ENCODE measurements at places on chromosomes 12 and 14.

GRCh38 chr12:70482764-70483163 lies 116.7 kb downstream of the KCNMB4 start:
- no peak for DNase-seq

GRCh38 chr12:124094733-124095132 lies 121.7 kb downstream of the ZNF664 start:
- DNase-seq: no peak

DNA sequence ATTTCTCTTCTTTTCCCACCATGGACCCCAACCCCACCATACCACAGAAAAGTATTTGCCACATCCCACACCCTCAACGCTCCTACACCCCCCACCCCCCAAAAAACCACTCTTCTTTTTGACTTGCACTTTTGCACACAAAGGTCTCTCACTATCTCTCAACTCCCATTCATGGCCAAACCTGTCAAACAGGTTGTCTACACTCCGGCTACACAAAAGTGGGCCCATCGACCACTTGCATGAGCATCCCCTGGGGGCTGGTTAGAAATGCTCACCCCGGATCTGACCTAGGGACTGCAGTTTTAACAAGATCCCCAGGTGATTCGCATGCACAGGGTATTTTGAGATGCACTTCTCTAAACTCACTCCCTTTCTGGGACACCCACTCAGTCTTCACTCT lies 248.2 kb downstream of the DPF3 start:
- no peak for DNase-seq

- no peak for DNase-seq
Measured at GRCh38 chr12:92905258-92905810, 23.8 kb downstream of the EEA1 start.

GRCh38 chr12:76030341-76031080 lies 1.1 kb downstream of the PHLDA1 start:
- peak; percentile 82 for DNase-seq

GRCh38 chr14:35051796-35052195 lies 5.7 kb downstream of the FAM177A1 start:
- DNase-seq: no peak

GRCh38 chr12:2895051-2895451 lies 4.4 kb downstream of the TULP3 start:
- no peak for DNase-seq

DNA sequence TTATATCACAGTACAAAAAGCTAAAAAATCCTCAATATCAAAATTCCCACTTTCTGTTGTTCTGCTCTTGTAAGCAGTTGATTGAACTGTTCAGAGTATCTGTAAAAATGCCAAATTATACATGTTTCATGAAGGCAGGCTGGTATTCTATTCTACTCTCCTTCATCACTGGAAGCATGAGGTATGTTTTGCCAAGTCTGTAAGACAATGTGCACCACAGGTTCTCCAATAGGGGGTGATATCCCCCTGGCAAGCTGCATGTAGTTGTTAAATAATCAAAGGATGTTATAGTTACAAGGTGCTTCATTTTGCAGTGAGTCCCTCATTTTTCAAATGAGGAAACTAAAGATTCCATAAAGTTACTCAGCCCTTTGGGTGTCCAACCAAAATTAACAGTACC lies 15.1 kb upstream of the NEK9 start:
- DNase-seq: no peak

DNA sequence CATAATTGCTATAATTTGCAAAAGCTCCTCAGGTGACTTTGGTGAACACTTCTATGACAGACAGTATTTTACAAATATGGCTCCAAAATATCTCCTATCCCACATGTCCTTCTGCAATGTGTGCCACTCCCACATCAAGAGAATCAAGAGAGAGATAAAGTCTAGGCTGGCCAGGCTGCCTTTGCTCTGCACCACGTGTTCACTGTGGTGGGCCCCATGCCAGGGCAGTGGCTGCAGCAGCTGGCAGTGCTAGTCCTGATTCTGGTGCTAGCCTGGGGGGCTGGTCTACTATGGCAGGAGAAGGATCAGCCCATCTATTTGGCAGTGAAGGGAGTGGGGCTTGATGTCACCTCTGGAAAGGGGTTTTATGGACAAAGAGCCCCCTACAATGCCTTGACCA lies 86.3 kb downstream of the DRAM1 start:
- DNase-seq: no peak

DNA sequence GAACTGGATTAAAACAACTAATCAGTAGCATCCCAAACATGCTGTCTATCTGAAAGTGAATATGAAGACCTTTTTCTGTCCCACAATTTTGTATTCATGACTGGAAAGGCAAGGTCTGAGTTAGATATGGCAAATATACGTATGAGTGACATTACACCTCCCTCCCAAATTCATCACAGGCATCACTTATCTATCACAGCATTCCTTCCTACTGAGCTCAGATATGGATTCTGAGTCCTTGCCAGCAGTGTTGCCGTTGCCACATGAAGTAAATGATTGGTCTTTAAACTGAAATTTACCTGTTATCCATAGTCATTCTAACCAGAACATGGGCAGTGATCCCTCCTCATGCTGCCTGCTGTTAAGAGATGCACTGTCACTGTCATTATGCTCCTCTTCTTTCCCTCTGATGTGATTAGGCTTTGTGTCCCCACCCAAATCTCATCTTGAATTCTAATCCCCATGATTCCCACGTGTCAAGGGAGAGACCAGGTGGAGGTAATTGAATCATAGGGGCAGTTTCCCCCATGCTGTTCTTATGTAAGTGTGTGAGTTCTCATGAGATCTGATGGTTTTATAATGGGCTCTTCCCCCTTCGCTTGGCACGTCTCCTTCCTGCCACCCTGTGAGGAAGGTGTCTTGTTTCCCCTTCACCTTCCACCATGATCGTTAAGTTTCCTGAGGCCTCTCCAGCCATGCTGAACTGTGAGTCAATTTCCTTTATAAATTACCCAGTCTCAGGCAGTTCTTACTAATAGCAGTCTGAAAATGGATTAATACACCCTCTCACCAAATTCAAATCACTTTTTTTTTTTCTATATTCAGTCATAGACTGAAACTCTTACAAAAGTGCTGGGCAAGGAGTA lies 288.4 kb downstream of the NUAK1 start:
- DNase-seq: no peak

GRCh38 chr12:50988051-50988450 lies 35.7 kb downstream of the HIGD1C start:
- no peak for DNase-seq

- DNase-seq: no peak
Measured at GRCh38 chr12:113322343-113322742, 12.6 kb downstream of the SLC8B1 start.

DNA sequence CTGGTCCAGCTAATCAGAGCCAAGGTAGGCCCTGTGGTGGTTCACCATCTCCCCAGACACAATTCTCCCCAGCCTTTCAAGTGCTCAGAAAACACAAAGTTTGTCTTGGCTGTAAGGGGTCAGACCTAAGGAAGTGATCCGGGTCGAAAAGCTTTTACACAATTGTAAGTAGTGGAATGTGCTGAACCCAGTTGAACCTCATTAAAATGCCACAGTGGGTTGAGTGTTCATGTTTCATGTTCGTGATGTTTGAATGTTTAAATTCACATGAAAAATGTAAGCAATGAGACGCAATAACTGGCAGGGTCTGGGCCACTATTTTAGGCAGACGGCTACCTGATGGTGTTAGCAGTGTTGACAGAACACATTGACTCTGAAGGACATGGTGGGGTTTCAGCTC lies 60.9 kb upstream of the JDP2 start:
- DNase-seq: no peak

GRCh38 chr12:13179211-13180074 lies 17.1 kb upstream of the EMP1 start:
- peak; percentile 90 for DNase-seq

DNA sequence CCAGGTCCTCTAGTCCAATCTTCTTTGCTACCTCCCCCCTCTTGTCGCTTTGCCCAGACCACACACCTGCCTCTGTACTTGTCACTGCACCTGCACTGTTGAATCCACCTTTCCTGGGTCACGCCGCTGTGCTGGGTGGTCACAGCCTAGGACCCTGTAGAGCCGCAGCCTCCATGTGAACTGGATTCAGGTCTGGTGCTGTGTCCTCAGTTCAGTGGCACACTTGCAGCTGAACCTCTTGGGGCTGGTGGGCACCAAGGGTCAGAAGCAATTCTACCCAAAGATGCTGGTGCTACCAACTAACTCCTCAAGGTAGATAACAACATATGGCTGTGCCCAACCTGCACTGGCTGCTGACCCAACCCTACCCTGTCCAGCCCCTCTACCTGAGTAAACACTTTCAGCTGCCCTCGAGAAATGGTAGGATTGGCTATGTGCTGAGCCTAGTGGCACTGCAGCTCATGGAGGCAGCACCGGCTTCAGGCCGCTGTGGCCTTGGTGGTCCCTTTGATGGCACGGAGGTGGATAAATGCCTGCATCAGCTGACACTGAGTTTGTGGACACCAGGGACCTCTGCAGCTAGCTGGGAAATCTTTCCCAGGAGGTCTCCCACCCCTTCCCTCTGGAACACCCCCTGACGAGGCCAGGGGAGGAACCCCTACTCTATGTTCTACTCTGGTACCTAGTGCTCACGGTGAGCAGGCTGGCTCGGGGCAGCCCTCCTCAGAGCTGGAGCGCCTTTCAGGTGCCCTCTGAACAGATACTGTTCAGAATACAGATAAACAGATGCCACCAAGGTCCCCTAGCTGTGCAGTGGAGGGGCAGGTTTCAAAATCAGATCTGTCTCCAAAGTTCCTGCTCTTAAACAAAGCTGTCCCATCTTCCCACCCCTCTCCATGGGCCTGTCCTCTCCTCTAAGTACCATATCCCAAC lies 14.3 kb downstream of the AGAP2 start:
- DNase-seq: peak; percentile 44

GRCh38 chr12:100151769-100152168 lies 9.1 kb upstream of the BLTP3B start:
- DNase-seq: peak; percentile 68

DNA sequence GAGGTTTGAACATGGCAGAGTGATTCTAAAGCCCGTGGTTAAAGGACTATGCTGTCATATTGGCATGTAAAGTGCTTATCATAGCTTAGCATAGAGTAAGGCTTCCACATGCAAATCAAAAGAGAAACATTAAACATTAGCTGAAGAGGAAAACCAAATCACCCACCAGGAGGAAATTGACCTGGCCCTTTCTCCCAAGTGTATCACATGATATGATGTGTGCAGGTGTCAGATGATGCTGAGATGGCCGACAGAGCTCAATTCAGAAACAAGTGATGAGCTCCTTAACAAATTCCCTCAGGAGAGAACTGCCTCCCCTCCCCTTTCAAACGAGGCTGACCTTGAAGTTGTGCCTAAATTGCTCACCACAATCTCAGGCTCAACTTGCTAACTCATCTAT lies 217.1 kb upstream of the BTG1 start:
- no peak for DNase-seq

DNA sequence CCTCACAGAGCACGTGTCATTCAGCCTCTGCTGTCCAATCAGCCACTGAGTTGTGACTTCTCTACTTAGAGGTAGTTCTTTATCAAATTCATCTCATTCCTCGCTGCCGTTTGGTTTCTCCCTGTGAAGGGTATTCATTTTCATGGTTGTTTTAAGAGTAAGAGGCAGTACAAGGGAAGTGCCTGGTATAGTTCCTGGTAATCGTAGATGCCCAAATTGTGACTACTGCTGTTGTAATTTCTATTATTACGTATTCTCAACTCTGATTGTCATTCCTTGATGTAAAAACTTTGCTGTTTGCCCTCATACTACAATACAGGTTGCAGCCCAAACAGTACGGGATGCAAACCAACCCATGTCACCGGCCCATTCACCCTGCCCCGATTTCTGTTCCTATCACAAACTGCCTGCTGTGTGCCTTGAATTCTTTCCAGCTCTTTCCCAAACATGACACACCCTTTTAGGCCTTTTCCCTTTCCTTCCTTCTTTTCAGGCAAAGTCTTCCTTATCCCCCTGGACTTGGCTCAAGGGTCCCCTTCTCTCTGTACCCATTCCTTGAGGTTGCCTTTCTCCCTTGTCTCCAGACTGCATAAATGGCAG lies 93.0 kb downstream of the SLC25A47 start:
- DNase-seq: no peak

DNA sequence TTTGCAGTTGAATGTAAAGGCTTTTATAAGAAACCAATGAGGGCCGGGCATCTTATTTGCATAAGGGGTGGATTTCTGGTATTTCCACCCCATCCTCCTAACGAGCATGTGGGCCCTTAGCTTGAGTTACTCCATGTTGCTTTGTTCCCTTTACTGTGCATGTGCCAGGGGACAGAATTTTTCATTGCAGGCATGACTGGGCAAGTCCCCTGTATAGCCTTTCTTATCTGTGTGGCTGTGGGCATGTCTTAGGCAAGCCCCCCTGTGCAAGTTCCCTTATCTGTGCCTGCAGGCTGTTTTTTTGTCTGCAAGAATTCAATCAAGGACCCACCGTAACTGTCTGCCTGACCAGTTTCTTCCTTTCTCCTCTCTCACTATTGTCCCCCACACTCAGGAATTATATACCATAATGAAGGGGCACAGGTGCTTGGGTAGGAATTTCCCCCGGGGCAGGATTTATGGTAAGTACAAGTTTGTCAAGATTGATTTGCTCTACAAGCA lies 152.2 kb upstream of the CNOT2 start:
- no peak for DNase-seq

- DNase-seq: no peak
Measured at GRCh38 chr12:21907948-21908837, 33.0 kb downstream of the ABCC9 start.

DNA sequence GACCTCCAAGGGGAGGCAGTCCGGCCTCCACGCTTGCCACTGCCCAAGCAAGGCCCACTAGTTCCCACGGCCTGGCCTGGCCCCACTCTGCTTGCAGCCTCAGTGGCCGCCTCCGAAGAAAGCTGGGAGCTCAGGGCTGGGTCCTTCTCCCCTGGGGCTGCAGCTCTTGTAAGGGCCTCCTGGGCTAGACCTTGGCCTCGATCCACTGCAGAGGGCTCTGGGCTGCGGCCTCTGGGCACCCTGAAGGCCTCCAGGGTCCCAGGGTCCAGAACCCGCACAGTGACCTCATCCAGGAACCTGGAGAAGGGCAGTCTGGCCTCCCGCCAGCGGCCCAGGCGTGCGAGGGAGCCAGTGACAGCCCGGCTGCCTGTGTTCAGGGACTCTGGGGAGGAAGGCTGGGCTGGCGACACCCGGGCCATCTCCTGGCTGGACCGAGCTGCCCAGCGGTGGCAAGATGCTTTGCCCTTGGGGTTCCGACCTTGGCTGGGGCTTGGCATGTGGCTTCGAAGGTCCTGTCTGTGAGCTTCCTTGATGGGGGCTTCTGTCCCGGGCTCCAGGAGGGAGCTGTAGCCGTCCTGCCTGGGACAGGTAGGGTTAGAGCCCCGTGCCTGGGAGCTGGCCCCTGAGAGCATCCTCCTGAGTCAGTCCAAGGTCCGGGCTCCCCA lies 9.8 kb downstream of the BEGAIN start:
- DNase-seq: peak; percentile 34

Measured in endodermal cell (in vitro differentiated cells).